ENCODE measurements at places on chromosomes 5 and 9. TPM values are rescaled to one million over a fixed set of nuclear protein-coding genes. Genes with fewer than 3 reads are reported as not detected.

Gene TEX48
- not detected for total RNA-seq

Gene GLRA1
- not detected for total RNA-seq

Gene PCDHGA10
- total RNA-seq: 24.8 TPM

Gene TGFBI
- 2,120 TPM for total RNA-seq

Gene ORM2
- total RNA-seq: not detected

Gene IFNA2
- not detected for total RNA-seq

Gene BASP1
- 242 TPM for total RNA-seq

Gene PPP3R2
- not detected for total RNA-seq

Gene IL12B
- total RNA-seq: not detected

Gene INSL4
- total RNA-seq: not detected

Gene PCDHGA9
- total RNA-seq: 6.2 TPM

Gene TNFSF15
- 0.29 TPM for total RNA-seq

Gene NNT
- 94.8 TPM for total RNA-seq

Gene CDC25C
- 1.8 TPM for total RNA-seq

Gene ADAMTS2
- 203 TPM for total RNA-seq

Gene RARS1
- total RNA-seq: 243 TPM

Gene SETX
- 89.0 TPM for total RNA-seq

Gene COL15A1
- total RNA-seq: 8.0 TPM

Gene OR1Q1
- not detected for total RNA-seq

Gene DRD1
- under 0.01 TPM for total RNA-seq

All from osteoblast (primary cell).